Left ventricle myocardium superior (tissue), 1 donor: ENCODE measurements at places on chromosomes 6 and 20.

- DNase-seq = no peak
These were observed 13.4 kb downstream of the TEAD3 start for GRCh38 chr6:35483490-35483889.

DNA sequence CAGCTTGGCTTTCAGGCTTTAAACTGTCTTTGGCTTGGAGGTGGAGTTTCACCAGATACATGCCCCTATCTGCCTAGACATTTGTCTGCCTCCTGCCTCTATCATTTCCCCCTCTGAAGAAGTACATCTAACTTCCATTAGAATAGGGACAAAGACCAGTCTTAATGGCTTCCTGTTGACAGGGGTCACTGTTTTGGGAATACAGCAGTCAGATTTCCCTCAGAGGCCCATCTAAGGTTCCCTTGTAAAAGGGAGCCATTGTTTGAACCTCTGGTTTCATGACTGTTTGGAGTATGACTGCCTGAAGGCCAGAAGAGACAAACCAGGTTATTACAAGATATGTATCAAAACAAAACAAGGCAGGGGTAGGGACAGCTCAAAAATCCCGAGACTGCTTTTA, 665.7 kb upstream of the GJE1 start:
- no peak for DNase-seq

- no peak for DNase-seq
These were observed 27.7 kb downstream of the SNPH start for GRCh38 chr20:1293641-1294379.

- DNase-seq = peak; percentile 31
These were observed 55.7 kb downstream of the LYRM4 start for GRCh38 chr6:5205035-5205507.

DNA sequence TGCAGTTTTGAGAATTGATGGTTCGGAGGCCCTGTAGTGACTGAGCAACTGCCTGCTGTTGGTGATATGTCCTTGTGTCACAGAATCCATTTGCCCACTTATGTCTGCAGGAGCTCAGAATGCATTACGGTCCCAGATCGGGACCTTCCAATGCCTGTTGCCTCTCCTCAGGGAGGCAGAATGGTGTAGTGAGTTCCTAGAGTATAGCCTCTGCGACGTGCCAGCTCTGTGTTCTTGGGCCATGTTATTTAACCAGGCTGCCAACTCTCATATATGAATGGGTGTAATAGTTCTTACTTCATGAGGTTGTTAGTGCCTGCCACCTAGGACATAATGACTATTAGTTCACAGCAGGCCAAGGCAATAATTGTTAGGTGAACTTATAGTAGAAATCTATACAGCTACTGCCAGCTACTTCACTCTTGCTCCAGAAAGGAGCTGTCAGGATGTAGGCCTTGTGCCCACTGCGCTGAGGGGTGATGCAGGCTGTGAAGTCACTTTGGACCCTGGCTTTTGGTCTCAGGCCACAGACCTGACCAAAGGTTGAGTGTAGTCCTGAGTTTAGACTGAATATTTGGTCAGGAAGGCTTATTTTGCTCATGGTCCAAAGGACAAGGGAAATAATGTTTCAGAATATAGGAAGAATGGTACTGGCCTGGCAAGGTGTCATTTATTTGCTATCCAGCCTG, 82.1 kb downstream of the ASXL1 start:
- DNase-seq = no peak

- DNase-seq = no peak
These were observed 32.5 kb upstream of the IYD start for GRCh38 chr6:150336299-150336698.

GRCh38 chr6:78482801-78483552, 384.4 kb upstream of the IRAK1BP1 start:
- no peak for DNase-seq

DNA sequence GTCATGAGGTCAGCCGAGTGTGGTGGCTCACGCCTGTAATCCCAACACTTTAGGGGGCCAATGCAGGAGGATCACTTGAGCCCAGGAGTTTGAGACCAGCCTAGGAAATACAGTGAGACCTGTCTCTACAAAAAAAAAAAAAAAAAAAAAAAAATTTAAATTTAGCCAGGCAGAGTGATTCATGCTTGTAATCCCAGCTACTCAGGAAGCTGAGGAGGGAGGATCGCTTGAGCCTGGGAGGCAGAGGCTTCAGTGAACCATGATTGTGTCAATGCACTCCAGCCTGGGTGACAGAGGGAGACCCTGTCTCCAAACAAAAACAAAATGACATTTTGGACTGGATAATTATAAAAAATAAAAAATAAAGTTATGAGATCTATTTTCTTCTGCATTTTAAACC, 56.2 kb downstream of the ADGRF1 start:
- DNase-seq = no peak

DNA sequence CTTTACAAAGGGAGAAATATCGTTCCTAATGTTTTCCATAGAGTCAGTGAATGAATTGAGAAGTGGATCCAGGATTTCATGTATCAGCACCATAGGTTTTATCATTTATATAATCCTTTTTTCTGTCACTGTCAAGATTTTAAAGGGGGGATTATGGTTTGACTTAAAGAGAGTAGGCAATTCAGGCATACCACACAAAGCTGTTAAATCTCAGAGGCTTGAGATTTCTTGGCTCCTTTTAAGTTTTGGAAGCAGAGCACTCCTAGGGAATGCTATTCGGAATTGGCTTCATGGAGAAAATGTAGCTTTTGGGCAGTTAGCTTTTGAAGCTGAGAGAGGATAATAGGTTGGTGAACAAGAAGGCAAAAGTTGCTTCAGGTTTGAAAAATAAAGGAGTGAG, 274.7 kb downstream of the SOX4 start:
- no peak for DNase-seq

DNA sequence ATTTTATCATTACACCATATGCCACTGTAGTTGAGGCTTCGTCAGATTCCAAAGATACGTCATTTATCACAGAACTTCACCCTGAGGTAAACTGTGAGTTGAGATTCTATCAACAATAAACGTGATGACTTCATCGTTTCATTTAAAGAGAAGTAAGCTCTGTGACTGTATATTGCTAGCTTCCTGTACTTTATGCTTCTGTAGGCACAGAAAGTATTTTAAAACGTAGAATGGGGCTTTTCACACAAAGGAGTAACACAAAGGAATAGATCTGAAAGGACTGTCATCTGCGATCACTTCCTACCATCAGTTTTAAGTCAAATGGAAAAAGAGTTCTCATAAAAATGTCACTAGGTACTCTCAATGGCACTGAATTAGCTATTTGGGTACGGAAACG, 234.4 kb upstream of the MCHR2 start:
- DNase-seq = no peak

- no peak for DNase-seq
These were observed 51.2 kb upstream of the SLC22A1 start for GRCh38 chr6:160070427-160070826.

DNA sequence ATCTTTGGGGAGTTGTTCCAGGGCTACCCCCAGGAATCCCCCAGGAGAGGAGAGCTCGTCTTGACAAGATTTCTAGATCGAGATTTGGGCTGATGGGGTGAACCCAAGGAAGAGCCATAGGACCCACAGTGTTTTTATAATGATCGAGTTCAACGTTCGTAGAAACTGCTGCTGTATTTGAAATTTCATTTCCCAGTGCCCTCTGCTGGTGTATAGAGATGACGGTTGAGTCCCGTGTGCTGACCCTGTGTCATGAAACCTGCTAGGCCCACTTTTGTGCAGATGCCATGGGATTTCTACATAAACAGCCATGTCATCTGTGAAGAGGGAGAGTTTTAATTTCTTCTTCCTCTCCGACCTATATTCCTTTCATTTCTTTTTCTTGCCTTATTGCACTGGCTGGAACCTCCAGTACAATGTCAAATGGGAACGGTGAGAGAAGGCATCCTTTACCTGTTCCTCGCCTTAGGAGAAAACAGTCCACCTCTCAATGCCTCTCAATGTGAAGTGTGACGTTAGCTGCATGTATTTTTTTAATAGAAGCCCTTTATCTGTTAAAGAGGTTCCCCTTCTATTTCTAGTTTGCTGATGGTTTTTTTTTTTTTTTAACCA, 28.6 kb upstream of the NTSR1 start:
- DNase-seq = no peak

DNA sequence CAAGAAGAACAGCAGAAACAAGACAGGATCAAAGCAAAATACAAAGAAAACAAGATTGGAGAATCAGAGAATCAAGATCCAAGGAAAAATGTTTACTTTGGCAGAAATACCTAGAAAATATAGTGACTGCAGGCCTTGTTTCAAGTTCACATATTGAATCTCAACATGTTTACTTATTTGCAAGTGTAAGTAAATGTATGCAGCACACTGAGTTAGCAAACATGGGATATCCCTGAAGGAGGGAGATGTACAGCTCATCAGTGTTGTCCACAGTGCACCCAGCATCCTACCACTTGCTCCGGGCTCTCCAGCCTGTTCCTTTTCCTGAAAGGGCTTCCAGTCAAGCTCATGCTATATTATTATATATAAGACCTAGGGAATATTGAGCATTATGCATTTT, 319.5 kb downstream of the PRL start:
- no peak for DNase-seq

GRCh38 chr20:49572857-49573256, 4.9 kb upstream of the PTGIS start:
- DNase-seq = no peak

- no peak for DNase-seq
These were observed 11.2 kb downstream of the PDYN start for GRCh38 chr20:1982686-1983085.

DNA sequence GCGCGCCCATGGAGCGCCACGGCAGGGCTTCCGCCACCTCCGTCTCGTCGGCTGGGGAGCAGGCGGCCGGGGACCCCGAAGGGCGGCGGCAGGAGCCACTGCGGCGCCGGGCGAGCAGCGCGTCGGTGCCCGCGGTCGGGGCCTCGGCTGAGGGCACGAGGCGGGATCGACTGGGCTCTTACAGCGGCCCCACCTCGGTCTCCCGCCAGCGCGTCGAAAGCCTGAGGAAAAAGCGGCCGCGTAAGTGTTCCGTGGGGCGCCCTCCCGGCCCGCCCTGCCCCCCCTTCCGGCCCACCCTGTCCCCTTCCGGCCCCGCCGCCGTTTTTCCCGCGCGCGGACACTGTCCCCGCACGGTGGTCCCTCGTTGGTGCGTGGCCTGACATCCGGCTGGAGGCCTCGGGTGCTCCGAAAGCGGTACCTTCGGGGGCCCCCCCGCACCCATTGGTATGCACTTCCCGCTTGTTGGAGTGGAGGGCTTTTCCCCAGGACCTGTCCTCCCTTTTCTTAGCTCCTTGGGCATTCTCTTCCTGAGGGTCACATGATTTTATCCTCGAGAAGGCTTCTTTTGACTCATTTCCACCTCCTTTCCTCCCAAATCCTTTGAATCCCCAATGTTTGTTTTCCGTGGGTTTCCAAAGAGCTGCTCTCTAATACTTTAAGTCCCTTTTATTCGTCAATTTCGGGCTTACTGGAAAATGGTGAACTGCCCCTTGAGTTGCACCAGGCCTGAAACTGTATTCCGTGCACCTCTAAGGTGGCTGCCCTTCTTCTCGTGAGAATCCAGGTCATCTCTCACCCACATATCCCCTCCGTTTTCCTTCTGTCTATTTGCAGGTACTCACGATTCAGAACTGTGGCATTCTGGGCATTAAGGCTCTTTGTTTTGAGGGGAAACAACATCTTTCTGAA, 556 bp downstream of the PANK2 start:
- peak; percentile 61 for DNase-seq

GRCh38 chr6:142429195-142429594, 127.4 kb downstream of the ADGRG6 start:
- DNase-seq = no peak

GRCh38 chr6:70312165-70312745, 9.4 kb upstream of the COL9A1 start:
- no peak for DNase-seq

DNA sequence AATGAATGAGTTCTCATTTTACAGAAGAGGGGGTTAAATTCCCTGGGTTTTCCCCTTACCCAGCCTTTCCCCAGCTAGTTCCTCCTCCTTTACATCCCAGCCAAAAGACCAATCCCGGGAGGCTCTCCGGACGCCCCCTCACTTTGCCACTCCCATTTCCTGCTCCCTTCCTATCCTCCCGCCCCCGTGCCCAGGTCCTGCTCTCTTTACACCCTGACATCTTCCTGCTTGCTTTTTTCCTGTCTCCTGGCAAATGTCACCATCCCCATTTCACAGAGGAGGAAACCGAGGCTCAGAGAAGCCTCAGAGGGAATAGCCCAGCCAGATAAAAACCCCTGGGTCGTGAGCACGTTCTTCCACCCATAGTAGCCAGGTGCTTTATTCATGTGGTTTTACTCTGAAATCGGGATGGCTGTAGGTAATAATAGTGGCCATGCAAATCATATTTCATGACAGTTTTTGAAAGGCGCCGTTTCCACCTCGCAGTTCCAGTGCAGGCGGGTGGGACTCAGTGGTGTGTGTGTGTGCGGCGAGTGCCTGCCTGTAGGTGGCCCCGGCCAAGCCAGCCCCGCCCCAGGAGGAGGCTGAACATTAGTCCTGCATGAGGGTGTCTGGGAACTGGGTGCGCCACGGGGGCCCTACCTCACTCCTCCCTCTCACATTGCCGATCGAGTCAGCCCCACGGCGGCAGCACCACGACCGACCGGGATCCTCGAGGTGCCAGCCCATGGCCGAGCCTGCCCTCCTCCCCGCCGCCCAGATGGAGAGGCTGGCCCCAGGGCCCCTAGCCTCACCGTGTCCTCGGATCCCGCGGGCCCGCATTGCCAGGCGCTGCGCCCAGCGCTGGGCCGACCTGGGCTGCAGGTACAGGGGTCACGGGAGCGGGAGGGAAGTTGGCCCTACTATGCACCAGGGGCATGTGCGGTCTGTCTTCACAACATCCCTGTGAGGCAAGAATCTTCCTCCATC, at the start of gene ARHGAP40:
TSS of gene ARHGAP40 (plus strand) at position 594 of the 969 bp plus-strand sequence.
- no peak for DNase-seq
